GM03348 (cell line): ENCODE measurements at places on chromosomes 1 and 21.

- DNase-seq, result no peak
These were observed 51.5 kb downstream of the CAPN2 start for GRCh38 chr1:223763881-223764280.

DNA sequence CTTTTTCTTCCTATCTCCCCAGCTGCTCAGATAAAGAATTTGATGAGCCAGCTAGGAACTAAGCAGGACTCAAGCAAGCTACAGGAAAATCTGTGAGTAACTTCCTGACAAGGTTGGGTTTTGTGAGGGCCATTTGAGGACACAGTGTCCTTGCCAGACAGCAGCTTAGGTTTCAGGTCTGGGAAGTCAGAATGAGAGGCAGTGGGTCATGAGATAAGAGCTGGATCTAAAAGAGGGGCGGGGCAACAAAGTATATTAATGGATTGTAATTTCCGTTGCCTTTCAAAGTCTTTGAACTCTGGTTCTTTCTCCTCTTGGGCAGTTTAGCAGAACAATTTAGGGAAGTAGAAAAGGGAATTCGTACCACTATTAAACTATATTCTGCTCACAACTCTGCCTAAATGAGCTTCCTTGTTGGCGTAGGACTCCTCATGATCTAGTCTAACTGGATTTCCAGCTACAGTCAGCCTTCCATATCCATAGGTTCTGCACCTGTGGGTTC, 16.6 kb downstream of the STX12 start:
- DNase-seq, result no peak

DNA sequence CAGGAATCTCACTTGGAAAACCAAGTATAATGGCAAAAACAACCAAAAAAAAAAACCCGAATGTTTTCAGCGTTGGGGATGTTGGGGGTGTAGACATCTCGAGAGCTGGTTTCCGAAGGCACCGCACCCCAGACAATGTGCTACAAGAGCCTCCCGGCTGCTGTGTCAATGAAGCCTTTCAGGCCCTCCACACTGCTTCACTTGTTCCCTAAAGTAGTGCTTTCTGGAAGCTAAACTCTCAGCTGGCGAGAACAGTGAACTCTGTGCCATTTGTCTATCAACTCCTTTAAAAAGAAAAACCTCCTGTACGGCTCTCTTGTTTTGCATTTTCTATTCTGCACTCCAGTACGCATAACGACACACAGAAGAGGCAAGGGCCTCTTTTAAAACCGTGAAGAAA, 32.5 kb downstream of the PLEKHO1 start:
- DNase-seq, result no peak

DNA sequence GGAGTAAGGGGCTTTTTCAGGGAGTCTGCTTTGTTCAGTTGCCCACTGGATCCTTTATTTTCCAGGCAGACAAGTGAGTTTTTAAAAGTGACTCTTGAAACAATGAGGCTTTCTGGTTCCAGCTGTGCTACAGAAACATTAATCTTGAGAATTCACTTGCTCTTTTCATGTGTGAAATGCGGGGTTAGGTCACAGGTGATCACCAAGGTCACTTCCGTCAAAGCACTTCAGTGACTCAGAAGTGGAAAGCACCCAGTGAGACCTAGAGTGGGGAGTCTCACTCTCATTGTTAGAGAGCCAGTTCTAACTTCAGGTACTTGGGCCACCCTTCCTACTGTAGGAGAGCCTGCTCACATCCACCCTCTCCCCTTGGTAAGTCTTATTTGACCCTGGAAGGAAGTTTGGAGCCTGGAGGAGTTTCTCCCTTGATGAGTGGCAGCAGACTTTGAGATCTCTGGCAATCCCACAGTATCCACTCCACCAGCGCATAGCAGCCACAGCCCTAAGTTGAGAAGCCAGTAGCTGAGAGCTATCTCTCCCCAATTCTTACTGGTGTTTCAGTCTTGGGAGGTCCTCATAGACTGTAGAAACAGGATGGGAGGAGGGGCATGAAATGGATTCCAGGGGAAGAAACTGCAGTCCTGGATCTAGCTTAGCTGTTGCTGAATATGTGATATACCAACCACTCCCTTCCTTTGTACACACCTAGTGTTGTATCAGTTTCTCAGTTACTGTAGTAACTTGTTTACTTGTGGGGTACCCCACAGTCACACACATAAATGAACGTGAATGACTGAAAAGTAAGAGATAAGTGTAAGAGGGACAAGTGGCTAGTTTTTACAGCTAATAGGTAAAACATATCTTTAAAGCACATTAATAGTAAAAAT, 3.1 kb downstream of the TACSTD2 start:
- no peak for DNase-seq

DNA sequence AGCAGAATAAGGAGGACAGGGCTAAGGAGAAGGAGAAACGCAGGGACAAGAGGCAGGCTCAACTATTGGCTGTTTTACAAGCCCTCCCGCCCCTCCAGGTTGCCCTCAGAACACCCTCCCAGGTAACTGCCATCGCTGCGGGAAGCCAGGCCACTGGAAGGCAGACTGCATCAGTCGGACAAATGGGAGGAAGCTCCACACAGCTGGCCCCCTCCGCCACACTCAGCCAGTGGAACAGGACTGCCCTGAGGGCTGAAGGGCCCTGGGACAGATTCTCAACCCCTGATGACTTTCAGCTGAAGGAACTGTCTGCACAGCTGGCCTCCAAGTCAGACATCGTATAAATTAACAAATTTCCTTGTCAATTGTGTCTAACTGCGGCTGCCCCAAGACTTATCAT, 21.8 kb downstream of the LRRC3 start:
- DNase-seq, result no peak

DNA sequence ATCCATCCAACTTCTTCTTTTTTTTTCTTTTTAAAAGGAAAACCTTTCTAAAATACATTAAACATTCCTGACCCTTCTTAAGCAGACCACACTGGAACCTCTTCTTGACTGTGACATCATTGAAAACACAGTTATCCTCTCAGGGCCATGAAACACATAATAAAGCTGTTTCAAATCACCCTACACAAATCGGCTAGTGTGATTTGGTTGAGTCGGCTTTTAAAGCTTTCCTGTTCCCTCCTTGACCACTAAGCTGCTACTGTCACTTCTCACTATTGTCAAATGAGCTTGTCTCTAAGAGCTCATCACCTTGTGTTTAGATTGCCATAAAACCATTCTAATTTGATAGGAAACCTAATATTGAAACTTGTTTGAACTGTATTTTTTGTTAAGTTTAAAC, 5.9 kb downstream of the USP24 start:
- no peak for DNase-seq

DNA sequence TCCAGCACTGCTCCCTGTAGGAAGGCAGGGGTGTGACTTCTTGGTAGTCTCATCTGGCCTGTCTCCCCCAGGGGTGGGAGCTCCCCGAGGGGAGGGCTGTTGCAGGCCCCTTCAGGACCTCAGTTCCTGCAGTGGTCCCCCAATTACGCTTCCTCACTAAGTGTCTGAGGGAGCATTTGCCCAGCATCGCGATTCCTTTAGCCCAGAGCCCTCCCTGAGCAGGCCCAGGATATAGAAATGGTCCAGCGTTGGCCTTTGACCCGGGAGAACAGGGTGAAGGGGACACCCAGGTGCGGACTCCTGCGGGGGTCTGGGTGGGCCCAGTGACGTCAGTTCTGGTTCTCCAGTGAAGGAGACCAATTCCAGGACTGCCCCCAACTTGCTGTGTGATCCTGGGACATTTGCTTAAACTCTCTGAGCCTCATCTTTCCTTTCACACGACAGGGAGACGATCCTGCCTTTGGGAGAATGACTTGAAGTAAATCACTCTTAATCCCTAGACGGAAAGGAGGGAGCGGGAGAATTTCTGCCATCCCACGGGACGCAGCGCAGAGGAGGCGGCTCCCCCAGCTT, 32.6 kb upstream of the BTG2 start:
- no peak for DNase-seq

DNA sequence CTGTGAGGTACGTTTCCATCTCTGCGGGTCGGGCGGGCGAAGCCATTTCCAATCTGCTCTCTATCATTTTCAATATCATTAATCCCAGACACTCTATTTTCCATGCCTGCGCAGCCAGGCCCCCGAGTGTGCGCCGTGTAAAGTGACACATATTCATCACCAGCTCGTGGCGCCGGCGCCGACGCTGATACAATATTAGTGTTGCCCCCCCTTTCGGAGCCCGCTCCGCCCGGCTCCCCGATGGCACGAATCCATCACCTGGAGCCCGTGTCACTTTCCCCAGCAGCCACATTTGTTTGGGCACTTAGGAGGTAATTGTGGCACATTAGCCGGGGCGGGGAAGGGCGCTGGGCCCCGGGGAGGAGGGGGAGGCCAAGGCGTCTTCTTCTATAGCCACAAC, 33.7 kb upstream of the DMBX1 start:
- no peak for DNase-seq

DNA sequence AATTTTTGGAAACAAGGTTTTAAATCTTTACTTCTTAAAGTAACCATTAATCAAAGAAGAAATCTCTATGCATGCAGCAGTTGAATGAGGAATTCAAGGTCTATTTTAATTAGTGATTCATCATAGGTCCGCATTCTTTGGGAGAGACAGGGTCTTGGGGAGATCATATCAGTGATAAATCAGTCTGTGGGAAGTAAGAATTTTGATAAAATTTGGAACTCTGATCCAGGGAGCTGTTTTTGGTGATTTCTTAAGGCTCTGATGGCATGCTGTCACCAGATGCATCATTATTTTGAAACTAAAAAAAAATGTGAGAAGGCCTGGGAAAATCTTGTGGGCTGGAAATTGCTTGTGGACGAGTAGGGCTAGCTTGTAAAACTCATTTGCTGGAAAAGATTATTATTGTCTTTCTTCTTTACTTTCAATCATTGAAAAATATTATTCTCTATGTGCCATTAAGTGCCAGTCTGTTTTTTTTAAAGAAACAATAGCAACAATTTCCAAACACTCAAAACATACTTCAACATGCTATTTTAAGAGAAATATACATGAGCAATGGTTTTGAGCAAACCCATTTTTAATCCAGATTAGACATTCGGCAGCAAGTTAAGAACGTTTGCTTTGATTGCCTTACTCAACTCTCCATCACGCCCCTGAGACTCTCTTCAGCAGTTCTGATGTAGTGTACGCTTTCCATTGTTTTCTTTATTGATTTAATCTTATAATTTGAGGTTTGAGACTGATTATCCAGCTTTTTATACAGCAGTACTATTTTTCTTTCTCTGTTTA, 62.6 kb downstream of the ZBTB18 start:
- DNase-seq, result peak; percentile 74

- DNase-seq, result peak; percentile 45
These were observed 28.1 kb downstream of the RABIF start for GRCh38 chr1:202860744-202861419.

- no peak for DNase-seq
These were observed 69.4 kb downstream of the NTPCR start for GRCh38 chr1:233019778-233020325.

GRCh38 chr1:159214149-159214760, 9.6 kb downstream of the ACKR1 start:
- DNase-seq, result peak; percentile 72

DNA sequence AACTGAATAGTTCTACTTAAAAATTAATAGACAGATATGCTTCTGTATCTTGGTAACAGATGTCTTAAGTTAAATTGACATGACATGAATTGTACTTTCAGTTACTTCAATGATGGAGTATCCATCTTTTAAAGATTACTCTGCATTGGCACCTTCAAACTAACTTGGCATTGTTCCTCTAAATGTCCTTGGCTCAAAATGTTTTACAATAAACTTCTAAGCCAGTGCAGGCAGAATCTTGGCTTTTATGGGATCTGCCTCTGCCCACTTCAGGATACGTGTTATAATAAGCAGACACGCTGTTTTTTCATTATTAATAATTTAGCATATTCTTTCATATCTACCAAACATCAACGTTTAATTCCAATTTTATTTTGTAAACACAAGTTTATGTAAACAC, 873.4 kb upstream of the ADAMTS5 start:
- DNase-seq, result no peak

- DNase-seq, result no peak
These were observed 44.9 kb downstream of the BCAR3 start for GRCh38 chr1:93636712-93637111.

DNA sequence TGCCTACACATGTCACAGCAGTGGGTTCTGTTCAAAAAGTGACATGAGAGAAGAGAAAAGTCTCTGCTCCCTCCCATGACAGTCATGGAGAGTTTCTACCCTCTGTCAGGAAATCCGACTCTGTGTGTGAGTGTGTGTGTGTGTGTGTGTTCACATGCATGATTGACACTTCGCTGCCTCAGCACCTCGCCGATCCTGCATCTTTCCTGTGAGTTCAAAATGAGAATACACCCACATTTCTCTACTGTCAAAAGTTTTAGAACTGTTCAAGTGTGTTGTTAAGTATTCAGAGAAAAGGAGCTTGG, 46.2 kb upstream of the COX20 start:
- DNase-seq, result no peak

DNA sequence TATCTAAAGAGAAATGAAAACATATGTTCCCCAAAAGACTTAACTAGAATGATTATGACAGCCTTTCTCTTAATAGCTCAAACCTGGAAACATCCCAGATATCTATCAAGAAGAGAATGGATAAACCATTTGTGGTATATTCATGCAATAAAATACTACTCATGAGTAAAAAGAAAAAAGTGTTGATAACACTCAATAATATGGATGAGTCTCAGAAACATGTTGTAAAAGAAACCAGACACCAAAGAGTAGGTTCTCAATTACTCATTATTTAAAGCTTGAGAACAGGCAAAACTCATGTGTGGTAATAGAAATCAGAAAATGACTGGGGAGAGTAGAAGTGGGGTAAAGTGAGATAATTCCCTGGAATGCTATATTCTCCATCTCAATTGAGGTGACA, 154.1 kb downstream of the PHTF1 start:
- DNase-seq, result peak; percentile 4

DNA sequence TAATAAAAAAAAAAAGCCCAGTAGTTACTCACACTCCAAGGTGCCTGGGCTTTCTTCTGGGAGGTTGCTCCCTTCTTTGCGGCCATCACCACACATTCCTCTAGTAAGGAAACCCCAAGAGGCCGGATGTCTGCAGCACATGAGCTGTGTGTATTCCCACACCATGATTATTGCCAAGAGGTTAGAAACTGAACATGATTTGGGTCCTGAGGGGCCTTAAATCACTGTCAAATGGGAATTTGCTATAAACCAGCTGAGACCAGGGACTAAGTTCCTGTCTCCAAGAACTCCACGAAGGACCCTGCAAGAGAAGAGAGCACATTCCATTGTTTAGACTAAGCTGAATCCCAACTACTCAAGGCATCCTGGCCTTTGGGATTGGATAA, 85.3 kb upstream of the SSX2IP start:
- no peak for DNase-seq

DNA sequence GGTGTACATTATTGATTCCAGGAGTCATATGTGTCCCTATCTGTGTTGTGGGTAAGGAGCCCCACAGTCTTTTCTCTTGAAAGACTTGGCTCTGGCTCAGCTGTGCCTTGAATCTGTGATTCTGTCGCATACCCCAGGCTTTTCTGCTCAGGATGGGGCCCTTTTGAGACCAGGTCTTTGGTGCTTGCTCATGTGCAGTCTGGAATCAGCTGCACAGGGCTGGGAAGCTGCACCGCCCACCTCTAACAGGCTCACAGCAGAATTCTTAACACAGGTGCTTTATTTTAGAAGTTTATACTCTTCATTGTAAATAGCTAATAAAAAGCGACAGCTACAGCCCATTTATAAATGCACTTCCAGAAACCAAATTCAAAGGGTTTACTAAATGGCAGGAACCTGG, 61.3 kb downstream of the ST6GALNAC3 start:
- DNase-seq, result no peak

- DNase-seq, result no peak
These were observed 62.0 kb downstream of the BCAR3 start for GRCh38 chr1:93619507-93620171.
